ENCODE measurements at places on chromosomes 4 and X. TPM values are rescaled to one million over a fixed set of nuclear protein-coding genes. Genes with fewer than 3 reads are reported as not detected.

The HTRA3 gene
- 7.7 TPM for total RNA-seq

The NMU gene
- total RNA-seq = not detected

The CENPVL1 gene
- not detected for total RNA-seq

The MAD2L1 gene
- 26.3 TPM for total RNA-seq

The STOX2 gene
- total RNA-seq = 0.73 TPM

The CENPVL3 gene
- not detected for total RNA-seq

The SPANXA2 gene
- not detected for total RNA-seq

The CFAP47 gene
- total RNA-seq = not detected

The TLR6 gene
- 1.3 TPM for total RNA-seq

The TMPRSS11B gene
- not detected for total RNA-seq

The SYP gene
- 0.87 TPM for total RNA-seq

The TMEM144 gene
- total RNA-seq = 6.8 TPM

The DOCK11 gene
- 39.4 TPM for total RNA-seq

The C1QTNF7 gene
- total RNA-seq = 0.50 TPM

The CACNA1F gene
- total RNA-seq = under 0.01 TPM

The INTS12 gene
- 20.9 TPM for total RNA-seq

The CYTL1 gene
- total RNA-seq = 0.15 TPM

The UCP1 gene
- total RNA-seq = not detected

The SHISA3 gene
- 0.17 TPM for total RNA-seq

The ARSJ gene
- 28.0 TPM for total RNA-seq

The APBB2 gene
- total RNA-seq = 19.6 TPM

The SPRY1 gene
- 16.5 TPM for total RNA-seq

The EVC2 gene
- total RNA-seq = 12.7 TPM

The AGTR2 gene
- total RNA-seq = not detected

The ADAM29 gene
- total RNA-seq = not detected

The BEX1 gene
- total RNA-seq = 0.15 TPM

The GPR82 gene
- total RNA-seq = not detected

The DTHD1 gene
- not detected for total RNA-seq

The GIMD1 gene
- total RNA-seq = not detected

The PPP2R2C gene
- 0.15 TPM for total RNA-seq

The SPANXN4 gene
- not detected for total RNA-seq
